NCI-H226 (cell line): ENCODE measurements at places on chromosomes 7 and 10.

GRCh38 chr7:78203042-78203720 lies 404.6 kb downstream of the PHTF2 start:
- DNase-seq = peak; percentile 53

- no peak for DNase-seq
Measured at GRCh38 chr10:130513686-130514476, 377.7 kb downstream of the GLRX3 start.

DNA sequence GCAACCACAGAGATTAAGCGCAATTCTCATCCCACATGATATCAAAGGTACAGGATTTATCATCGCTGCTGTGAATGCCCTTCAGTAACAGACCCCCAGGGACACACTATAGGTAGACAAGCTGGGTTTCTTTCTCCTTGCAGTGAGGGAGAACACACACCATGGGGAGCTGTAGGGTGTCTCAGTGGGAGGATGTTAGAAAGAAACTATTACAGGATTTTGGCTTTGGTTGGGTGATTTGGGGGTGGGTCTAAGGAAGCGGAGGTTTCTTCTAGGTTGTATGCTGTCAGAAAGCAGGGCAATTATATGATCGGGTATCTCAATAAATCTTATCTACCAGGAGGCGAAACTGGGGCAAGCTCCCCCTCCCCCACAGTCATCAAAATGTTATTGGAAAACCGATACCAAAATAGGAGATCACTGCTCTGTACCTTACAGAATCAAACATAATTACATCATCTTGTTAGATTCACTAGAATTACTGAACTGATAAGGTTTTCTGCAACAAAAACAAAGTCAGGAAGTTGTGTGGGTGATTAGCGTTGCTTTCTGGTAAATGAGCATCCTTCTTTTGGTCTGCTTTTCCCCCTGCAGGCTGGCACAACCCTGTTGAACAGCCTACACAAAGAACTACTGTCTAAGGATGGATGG lies 209.7 kb downstream of the TEX36 start:
- no peak for DNase-seq

DNA sequence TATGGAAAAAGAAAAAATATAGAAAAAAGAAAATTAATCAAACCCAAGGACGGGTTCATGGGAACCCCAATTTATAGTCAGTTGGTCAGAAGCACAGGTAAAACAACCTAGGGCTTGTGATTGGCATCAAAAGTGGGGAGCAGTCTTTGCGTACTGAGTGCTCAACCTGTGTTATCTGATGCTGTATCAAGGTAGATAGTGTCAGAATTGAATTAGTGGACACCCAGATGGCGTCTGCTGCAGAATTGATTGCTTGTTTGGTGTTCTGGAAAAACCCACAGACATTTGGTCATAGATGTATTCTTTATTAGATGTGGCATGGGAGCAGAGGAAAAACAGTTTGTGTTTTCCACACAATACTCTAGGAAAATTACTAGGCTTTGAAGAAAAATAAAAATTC lies 39.6 kb downstream of the NEUROG3 start:
- DNase-seq = no peak

DNA sequence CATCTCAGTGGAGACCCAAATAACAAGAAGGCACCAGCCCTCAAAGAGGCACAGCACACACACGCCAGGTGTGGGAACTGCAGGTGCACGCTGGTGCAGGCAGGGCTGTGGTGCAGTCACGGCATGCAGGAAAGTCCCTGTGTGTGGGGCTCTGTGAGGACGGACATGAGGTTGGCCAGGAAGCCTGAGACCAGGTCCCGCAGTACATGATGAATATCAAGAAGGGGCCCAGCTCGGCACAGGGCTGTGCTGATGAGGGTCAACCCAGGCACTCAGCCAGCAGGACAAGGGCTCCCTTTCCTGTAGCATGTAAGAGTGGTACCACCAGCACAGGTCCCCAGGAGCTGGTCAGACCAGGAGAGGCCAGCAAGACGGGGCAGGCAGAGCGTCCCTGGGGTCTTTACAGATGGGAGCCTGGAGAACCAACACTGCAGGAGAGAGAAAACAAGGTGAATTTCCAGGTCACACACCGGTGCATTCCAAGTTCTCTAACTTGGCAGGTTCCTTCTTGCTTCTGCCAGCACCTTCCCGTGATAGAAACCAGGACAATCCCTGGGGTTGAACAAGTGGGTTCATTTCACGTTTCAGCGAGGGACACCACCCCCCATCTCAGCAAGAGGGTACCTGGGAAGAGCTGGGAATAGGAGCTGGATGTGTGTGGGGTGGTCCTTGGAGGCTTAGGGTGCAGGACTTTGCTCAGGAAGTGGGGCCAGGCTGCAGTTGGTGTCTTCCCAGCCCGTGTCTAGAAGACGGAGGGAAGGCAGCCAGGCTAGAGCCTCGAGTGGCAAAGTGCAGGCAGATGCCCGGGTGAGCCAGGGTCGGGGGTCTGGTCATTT lies 244.8 kb upstream of the TCERG1L start:
- no peak for DNase-seq

DNA sequence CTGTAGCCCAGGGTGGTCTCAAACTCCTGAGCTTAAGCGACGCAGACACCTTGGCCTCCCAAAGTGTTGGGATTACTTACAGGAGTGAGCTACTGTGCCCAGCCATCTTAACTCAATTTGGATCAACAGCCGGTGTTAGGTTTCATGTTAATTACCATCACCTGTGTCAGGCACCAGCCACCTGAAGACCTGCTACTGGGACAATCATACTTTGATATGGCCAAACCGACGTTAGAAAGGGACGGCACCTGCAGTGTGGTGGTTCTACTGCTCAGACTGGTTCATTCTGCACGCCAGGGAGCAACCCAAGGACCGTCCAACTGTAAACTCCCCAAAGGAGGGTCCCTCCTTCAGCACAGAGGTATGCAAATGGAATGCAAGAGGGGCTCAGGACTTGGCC lies 74.2 kb upstream of the CYTH3 start:
- DNase-seq = no peak

DNA sequence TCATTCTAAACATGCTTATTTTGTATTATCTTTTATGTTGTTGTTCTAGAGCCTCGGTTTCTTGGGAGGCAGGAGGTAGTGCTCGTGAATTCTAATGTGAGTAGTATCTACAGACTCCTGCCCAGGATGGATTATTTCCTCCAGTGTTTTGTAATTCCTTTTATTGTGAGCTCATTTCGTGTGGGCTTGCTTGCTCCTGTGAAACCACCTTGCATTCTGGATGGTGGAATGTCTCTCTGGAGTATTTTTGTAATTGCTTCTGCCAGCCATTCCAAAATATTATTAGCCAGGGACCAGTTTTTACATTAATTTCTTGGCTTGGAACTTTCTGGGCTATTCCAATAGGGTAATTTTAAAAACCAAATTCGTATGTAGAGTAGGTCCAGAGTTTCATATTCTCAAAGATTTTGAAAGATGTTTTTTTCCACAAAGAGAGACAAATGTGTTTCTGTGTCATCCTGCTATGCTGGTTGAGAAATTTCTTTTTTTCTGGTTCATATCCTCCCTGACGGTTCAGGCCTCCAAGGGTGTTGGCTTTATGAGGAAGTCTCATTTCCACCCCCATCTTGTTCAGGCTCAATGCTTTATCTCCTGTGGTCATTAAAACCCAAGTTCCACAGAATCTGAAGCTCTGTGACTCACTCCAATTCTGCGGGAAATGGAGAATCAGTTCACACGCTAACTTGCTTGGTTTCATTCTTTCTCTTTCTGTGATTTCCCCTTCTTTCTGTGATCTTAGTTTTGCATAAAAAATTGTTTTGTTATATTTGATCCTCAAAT lies 41.7 kb upstream of the CALD1 start:
- DNase-seq = peak; percentile 83

DNA sequence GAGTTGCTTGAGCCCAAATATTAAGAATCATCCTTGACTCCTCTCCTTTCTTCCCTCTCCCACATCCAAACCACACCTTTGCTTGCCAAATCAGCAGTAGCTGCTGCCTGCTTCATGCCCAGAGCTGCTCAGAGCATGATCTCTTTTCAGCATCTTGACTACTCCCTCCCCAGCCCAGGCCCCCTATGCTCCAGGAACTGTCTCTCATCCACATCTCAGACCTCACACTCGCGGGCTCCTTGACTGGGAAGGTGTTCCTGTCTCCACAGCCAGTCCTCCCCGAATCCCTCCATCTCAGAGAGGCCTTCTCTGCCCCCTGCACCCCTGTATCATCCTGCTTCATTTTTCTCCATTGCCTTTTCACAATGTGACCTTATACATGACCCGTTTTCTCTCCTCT lies 157.0 kb downstream of the DNAJB6 start:
- DNase-seq = no peak

GRCh38 chr7:81870608-81871007 lies 100.8 kb upstream of the HGF start:
- DNase-seq = no peak

GRCh38 chr7:134176037-134176350 lies 48.9 kb downstream of the LRGUK start:
- no peak for DNase-seq

- DNase-seq = peak; percentile 45
Measured at GRCh38 chr7:130884437-130885417, 150.7 kb upstream of the KLF14 start.

DNA sequence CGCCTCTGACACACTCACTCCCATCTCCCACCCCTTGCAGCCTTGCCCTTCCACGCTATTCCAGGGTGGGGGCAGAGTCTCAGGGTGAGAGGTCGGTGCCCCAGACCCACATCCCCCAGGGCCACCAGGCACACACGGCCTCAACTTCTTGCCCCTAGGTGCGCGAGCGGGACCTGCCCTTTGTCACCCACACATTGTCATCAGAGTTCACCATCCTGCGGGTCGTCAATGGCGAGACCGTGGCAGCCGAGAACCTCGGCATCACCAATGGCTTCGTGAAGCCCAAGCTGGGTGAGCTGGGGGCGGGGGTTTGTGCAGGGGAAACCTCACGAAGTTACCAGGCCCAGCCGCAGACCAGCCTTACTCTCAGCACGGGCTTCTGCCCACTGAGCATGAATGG lies 53.3 kb downstream of the CASTOR2 start:
- no peak for DNase-seq

- DNase-seq = no peak
Measured at GRCh38 chr10:27088119-27089044, 11.9 kb downstream of the ANKRD26 start.

- DNase-seq = no peak
Measured at GRCh38 chr10:6995341-6995740, 415.3 kb upstream of the PRKCQ start.

GRCh38 chr7:86968618-86969017 lies 90.8 kb downstream of the ELAPOR2 start:
- DNase-seq = no peak

- no peak for DNase-seq
Measured at GRCh38 chr10:126094537-126094936, 198.2 kb downstream of the FANK1 start.

GRCh38 chr7:90818341-90818740 lies 222.2 kb downstream of the CDK14 start:
- DNase-seq = no peak

DNA sequence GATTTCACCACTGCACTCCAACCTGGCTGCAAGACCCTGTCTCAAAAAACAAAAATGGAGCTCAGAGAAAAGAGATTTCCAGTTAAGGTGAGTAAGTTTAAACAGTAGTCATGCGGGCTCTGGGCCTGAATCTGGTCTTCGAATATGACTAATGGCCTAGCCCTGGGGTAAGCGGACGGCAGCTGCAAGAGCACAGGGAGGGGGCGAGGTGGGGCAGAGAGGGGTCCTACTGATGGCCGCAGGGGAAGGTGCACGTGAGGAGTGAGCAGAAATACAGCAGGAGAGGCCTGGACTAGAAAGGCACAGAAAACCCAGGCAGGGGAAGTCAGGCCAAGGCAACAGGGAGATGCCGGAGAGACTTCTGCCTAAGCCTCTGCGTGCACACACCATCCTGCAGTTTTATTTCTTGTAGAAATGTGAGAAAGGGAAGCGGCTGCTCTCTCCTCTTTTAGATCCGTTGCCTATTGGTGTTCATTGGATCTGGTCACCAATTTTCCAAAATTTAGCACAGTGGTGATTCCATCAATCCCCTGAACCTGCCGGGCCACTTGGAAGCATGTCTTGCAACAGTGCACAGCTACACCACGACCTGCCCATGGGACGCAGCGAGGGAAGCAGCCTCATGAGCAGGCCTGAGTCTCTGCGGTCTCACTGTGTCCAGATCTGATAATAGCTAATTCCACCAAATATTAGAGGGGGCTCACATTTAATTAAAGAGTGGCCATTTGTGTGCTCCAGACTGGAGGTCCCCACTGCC lies 139.0 kb downstream of the PAXIP1 start:
- no peak for DNase-seq

DNA sequence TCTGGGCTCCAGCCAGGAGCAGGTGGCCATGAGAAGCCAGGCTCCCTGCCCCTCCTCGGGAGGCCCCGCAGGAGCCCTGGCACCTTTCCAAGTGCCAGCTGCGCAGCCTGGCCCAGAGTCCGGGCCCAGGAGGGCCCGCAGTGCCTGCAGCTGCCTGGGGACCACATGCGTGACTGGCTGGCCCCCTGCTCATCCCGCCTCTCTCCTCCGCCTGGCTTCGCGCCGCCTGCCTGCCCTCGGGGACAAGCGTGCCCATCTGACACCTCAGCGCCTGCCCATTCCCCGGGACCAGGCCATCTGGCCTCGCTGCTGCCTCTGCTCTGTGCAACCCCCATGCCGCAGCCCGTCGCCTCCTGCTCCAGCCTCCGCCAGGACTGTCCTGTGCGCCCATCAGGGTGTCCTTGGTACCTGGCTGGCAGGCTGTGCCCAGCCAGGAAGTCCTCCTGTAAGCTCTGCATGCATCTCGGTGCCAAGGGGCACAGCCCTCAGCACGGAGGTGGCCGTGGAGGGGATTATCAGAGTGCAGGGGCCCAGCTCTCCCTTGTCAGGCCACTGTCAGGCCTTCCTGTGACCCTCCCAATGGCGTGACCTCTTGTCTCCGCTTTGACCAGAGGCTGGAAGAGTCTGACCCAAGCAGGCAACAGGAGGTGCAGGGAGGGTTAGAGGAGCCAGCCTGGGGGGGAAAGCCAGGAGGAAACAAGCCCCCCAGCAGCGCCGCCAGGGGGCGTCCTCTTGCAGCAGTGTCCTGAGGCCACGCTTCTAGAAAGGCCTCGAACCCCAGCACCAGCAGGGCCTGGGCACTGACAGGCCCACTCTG lies 50.5 kb downstream of the TMEM209 start:
- DNase-seq = no peak

GRCh38 chr10:78964952-78965633 lies 103.7 kb upstream of the ZMIZ1 start:
- no peak for DNase-seq

- DNase-seq = peak; percentile 8
Measured at GRCh38 chr7:93374345-93374940, 142.3 kb downstream of the VPS50 start.

GRCh38 chr10:987620-987869 lies 689 bp upstream of the GTPBP4 start:
- no peak for DNase-seq

DNA sequence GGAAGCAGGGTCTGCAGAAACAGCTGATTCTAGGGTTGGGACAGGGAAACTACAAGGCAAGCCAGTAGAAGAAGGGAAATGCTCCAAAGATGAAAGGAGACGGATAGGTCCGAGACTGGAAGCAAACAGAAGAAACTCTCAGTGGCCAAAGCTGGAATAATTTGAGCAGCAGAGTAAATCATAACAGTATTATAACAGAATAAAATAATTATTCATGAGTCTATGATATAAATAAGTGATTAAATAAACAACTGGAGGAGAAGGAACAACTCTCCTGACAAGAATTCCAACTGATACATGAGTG lies 27.6 kb downstream of the EZH2 start:
- no peak for DNase-seq

GRCh38 chr10:22619101-22619500 lies 95.3 kb downstream of the PIP4K2A start:
- no peak for DNase-seq

- DNase-seq = no peak
Measured at GRCh38 chr10:48439581-48440041, 133.1 kb downstream of the MAPK8 start.
